GDM1 (cell line): ENCODE measurements at places on chromosomes 1 and 21.
A peak's percentile ranks its signal among the peaks of the same experiment; 100 is the strongest.

- no peak for DNase-seq
Observed at GRCh38 chr1:155889566-155889965, 21.6 kb downstream of the RIT1 start.

DNA sequence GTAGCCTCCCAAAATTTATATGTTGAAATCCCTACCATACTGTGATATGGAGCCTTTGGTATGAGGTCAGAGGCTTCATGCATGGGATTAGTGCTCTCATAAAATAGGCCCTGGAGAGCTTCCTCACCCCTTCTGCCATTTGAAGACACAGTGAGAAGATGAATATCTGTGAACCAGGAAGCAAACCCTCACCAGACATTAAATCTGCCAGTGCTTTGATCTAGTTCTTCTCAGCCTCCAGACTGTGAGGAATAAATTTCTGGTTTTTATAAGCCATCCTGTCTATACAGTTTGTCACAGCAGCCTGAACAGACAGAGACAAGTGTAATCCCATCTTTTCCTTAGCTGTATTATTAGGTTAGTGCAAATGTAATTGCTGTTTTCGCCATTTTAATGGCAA lies 88.4 kb downstream of the OLFML2B start:
- no peak for DNase-seq

DNA sequence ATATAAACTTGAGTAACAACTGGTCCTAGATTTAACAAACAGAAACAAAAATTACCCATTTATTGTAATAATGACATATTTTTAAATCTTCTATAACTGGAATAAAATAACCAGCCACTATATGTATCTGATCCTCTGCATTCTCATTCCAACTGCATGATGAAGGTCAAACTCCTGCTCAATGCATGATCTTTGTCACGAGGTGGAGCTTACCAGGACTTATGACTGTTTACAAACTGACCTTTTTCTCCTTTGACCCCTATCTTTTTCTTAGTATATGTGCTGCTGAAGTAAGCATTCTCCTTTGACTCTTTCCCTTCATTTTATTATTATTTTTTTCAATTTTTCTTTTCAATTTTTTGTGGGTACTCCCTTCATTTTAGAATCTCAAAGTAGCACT lies 252.2 kb downstream of the PDE4B start:
- no peak for DNase-seq

DNA sequence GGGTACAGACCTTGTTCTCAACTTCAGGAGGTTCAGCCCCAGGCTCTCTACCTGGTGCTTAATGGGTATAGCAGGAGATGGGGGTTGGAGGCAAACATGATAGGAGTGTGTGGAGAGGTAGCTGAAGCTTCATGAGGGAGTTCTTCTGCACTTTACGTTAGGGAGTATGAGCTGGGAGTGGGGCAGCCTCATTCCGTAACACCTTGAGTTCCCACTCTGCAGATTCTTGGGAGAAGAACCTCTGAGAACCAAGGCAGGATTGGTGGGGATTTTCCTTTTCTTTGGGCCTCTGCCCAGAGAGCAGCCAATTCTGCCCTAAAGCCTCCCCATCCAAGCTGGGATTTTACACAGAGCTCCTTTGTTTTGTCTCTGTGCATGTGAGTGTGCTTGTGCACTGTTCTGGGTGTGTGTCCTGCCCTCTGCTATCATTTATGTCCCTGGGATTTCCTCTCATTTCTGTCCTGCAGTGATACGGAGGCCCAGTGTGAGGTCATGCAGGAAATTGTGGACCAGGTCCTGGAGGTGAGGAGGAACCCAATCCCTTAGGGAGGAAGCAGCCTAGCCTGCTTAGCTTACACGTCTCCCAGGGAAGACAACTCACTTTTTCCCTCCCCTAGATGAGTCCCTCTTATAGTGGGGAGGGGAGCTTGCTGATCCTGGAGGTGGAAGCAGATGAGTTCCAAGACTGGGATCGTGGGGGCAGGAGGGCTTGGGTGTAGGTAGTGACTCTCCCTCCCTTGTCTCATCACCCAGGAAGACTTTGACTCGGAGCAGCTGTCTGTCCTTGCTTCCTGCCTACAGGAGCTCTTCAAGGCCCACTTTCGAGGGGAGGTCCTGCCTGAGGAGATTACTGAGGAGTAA lies 11.6 kb upstream of the SLC27A3 start:
- no peak for DNase-seq

DNA sequence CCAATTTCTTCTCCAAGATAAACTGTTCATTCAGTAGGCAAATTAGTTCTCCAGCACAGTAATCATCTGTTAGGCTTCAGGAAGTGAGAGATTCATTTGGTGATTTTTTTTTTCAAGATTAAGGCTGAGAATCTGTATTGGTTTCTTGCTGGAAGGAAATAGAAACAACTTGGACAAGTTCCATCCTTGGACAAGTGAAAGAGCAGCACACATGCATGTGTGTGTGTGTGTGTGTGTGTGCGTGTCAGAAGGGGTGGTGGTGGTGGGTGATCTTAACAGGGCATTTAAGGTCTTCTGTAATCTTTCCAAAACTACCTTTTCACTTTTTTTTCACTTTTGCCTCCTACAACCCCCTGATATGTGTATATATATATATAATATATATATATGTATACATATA lies 15.9 kb upstream of the SUCO start:
- DNase-seq: no peak

- peak; percentile 13 for DNase-seq
Observed at GRCh38 chr21:31866077-31866511, 6.7 kb upstream of the HUNK start.

- no peak for DNase-seq
Observed at GRCh38 chr1:221366495-221367110, 375.3 kb downstream of the DUSP10 start.

DNA sequence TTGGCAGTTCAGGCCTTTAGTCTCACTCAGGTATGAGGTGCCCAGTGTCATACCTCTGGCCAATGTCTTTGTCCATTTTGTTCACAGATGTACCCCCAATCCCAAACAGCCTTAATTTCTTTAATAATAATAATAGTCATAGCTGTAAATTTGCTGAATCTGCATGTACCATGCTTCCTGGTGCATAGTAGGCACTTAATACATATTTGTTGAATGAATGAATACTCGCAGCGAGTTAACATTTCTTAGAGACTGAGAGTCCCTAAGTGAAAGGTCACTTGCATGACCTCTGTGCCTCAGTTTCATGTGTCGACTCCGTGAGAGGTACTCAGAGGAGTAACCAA lies 12.5 kb downstream of the ALPL start:
- no peak for DNase-seq

GRCh38 chr1:156964441-156964840 lies 44.0 kb downstream of the LRRC71 start:
- no peak for DNase-seq

- DNase-seq: no peak
Observed at GRCh38 chr1:93328809-93329760, 16.6 kb upstream of the DR1 start.

GRCh38 chr1:235296729-235297128 lies 31.2 kb downstream of the ARID4B start:
- DNase-seq: no peak

- no peak for DNase-seq
Observed at GRCh38 chr1:227429447-227430359, 111.4 kb upstream of the CDC42BPA start.

GRCh38 chr1:9248341-9249262 lies 14.0 kb downstream of the H6PD start:
- no peak for DNase-seq

- peak; percentile 74 for DNase-seq
Observed at GRCh38 chr1:41432481-41433280, 51.8 kb downstream of the EDN2 start.

DNA sequence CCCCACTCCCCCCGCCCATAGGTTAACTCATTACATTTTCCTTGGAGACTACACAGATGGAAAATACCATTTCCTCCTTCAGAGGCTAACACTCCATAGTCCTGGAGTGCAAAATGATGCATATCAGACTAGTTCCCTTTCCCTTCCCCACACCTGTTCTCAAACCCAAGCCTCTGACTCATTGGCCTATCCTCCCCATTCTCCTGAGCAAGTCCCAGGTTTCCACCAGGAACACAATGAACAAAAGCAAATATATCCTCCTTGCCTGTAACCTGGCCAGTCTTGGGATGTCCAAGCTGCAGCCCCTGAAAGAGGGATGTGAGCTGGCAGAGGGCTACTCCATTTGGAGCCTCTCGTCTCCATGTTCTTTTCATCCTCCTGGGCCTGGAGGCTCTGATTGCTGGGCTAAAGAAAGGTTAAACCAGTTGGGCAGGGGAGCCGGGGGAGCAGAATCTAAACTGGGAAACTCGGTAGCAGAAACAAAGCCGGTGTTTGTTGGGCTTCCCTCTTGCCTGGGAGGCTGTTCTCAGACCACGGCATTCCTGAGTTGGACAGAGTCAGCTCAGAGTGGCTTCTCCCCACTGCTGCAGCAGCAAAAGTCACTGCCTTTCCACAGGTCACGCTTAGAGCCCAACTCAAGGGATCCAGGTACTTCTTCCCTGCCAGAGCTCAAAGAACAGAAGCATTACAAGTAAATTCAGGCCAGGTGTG lies 13.9 kb downstream of the SSR2 start:
- DNase-seq: no peak

DNA sequence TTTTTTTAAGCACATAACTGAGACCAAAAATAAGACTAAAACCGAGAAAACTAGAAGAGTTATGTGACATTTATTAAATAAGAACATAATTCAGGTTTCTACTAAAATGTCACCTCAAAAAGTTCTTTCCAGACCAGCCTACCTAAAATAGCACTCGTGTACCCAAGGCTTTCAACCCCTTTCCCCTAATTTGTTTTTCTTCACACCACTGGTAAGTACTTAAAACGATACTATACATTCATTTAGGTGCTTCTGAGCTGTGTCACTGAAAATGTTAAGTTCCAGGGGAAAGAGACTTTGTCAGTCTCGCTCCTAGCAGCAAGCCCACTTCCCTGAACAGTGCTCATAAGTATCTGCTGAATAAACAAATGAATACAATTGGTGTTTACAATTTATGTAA lies 6.8 kb downstream of the RRAGC start:
- no peak for DNase-seq

DNA sequence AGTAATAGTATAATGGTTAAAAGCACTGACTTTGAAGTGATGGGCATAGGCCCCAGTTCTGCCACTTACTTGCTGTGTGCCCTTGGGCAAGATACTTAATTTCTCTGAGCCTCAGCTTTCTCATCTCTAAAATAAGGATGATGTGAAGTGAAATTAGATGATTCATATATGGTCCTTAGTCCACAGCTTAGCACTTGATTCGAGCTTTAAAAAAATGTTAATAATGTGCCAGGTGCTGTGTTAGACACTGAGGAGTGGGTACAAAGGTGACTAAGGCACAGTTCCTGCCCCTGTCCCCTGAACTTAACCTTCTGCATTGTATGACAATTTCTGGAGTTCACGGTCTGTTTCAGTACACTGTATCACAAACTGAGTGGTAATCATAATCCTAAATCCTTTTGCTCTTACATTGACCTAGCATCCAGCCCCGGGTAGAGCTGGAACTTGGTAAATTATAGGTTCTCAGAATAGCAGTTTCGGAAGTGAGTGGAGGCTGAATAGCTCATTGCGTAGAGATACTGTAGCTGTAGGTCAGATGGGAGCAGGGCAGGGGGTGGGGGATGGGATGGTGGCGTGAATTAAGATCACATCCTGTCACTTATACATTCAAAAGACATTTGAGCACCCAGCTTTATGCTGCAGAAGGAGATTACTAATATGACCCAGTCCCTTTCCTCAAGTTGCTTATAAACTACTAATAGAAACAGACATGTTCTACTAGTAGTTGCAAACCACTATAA lies 1.5 kb downstream of the ZNF691 start:
- no peak for DNase-seq

GRCh38 chr1:66681686-66682085 lies 70.6 kb upstream of the DYNLT5 start:
- DNase-seq: no peak

DNA sequence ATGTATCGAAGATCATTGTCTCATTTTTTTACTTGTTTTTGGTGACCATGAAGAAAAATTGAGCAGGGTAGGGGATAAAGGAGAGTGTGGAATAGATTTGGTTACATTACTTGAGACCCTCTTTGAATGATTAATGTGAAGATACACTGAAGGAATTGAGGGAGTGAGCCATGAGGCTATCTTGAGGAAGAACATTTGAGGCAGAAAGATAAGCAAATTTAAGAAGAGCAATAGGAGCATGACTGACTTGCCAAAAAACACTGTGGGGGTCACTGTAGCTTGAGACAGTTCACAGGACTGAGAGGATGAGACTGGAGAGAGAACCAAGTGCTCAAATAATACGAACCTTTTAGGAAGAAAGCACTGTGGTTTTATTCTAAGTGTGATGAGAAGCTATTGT lies 43.1 kb upstream of the PTPRC start:
- no peak for DNase-seq

DNA sequence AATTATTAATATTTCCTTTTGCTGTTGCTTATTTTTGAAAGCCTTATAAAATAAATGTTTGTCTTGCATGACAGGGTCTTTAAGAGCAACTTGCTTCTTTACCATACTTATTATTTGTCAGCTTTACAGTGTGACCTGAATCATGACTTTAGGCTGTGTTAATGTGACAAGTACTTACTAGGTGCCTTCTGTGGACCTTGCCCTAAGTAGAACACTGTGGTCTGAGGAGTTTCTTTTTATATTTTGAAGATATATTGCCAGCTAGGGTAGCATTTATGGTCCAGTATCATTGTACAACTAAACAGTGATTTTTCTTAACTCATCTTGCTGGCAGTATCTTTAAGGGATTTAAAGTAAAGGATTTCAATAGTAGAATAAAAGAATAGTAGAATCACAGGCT lies 45.4 kb upstream of the LAMC2 start:
- no peak for DNase-seq

DNA sequence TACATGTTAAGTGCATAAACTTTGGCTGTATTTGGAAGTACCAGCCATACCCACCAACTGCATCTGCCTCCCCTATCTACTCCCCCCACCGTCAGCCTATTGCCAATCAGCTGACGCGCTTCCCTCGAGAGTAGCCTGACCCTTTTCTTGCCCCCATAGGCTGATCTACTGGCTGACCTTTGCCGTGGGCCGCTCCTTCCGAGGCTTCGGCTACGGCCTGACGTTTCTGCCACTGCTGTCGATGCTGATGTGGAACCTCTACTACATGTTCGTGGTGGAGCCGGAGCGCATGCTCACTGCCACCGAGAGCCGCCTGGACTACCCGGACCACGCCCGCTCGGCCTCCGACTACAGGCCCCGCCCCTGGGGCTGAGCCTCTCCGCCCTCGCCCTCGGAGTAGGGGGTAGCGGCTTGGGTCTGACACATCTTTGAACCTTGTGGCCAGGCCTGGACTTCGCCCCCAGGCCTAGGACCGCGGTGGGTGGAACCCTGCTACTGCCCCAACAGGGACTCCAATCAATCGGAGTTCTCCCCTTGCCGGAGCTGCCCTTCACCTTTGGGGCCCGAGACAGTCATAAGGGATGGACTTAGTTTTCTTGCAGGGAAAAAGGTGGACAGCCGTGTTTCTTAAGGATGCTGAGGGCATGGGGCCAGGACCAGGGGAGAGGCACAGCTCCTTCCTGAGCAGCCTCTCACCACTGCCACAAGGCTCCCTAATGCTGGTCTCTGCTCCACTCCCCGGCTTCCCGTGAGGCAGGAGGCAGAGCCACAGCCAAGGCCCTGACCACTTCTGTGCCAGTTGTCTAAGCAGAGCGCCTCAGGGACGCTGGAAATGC lies 4.0 kb downstream of the GLMP start:
- DNase-seq: no peak
